ENCODE measurements at places on chromosomes 1 and 21.

DNA sequence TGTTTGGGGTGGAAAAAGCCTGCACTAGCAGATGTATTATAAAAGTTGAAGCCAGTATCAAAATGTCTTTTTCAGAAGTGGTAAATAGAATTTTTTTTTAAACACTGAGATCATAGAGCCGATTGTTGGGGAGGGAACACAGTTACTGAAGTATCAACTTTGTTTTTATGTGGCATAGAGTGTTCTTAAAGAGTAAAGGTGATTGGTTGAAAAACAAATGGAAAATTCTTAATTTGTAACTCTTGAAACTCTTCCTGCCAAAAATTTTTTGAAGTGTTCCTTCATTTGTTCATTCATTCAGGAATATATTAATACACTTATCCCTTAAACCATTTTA, 83.3 kb downstream of the DISP1 start:
- DNase-seq = no peak

DNA sequence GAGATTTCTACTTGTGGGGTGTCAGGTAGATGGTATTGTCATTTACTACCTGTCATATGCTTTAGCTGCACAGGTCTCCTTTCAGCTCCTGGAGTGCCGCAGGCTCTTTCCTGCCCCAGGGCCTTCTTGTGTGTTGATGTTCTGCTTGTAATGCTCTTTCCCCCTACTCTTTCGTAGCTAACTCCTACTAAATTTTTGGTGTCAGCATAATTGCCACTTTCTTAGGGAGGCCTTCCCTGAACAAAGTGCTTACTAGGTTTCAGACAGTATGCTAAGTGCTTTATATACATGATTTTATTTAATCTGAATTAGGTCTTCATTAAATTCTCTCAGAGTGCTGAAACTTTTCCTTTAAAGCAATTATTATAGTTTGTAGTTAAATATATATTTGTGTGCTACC, 4.8 kb upstream of the THEM4 start:
- DNase-seq = no peak

DNA sequence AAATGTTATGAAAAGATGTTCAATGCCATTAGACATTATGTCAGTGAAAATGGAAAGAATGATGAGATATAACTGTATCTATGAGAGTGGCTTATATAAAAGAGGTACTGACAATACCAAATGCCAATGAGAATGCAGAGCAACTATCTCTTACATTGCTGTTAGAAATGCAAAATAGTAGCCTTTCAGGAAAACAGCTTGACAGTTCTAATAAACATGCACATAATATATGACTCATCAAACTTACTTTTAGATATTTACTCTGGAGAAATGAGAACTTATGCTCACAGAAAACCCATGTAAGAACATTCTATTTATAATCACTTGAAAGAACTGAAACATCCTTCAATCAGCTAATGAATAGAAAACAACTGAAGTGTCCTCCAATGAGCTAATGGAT, 996.7 kb upstream of the ADGRL4 start:
- no peak for DNase-seq

GRCh38 chr21:44780767-44781459, 20.7 kb downstream of the UBE2G2 start:
- DNase-seq = no peak

GRCh38 chr1:67937651-67938050, 104.4 kb upstream of the GNG12 start:
- no peak for DNase-seq

- DNase-seq = no peak
These were observed 224.9 kb downstream of the GREM2 start for GRCh38 chr1:240387051-240387450.
